ENCODE measurements at places on chromosomes 1 and 21.

GRCh38 chr1:87115317-87115890 lies 201.0 kb downstream of the HS2ST1 start:
- DNase-seq, result no peak

DNA sequence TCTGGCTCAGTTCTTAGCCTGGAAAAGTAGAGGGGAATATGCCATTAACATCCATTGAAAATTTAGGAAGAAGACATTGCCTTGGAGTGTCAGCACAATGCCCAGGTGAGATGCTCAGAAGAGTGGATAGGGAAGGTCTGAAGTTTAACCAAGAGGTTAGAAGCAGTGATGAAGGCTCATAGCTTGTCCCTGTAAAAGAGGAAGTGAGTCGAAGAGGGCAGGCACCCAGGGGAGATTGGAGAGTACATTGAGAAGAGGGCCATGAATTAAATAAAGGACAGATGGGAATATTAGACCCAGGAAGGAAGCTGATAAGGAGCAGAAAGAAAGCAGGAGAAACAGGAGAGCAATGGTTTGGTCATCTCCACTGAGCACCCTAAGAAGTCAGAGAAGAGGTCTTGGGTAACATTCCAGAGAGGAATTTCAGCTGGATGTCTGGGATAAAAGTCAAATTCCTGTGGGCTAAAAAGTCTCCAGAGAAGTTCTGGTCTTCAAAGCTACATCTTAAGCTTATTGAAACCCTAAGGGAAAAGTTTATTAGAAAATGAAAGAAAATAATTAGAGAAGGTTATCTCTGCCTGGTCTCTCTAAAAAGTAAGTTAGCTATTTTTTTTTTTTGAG lies 17.3 kb downstream of the C8B start:
- no peak for DNase-seq

DNA sequence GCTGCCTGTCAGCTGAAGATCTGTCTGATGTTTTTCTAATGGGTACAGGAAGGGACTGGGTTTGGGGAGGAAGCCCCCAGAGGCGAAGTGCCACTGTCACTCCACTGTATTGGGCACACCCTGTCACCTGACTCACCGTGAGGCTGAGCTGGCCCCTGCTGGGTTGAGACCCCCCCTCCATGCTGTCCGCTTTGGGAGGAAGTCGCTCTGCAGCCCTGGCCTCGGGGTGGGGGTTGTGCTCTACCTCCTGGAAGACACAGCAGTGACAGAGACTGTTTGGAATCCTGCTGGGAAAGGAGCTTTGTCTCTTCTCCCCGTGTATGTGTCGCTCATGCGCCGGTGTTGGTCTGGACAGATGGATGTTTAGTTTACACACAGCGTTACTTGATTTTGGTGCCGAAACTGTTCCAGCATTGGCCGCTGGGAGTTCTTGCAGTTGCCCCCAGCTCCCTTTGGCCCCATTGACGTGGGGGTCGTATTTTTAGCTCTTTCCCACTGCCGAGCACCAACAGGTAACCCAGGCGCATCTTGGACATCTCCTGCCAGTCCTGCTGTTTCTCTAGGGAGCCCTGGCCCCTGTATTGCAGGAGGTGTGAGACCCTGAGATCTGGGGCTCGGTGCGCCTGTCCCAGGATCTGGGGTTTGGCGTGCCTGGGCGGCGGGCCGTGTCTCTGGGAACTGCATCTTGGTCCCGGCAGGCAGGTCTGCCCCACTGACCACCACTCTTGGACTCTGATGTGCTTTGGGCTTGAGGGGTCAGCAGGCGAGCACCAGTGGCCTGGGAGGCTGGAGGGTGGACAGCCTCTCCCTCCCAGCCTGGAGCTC lies 30.3 kb downstream of the SLX9 start:
- no peak for DNase-seq

GRCh38 chr1:31739346-31739745 lies 24.8 kb downstream of the ADGRB2 start:
- DNase-seq, result no peak

DNA sequence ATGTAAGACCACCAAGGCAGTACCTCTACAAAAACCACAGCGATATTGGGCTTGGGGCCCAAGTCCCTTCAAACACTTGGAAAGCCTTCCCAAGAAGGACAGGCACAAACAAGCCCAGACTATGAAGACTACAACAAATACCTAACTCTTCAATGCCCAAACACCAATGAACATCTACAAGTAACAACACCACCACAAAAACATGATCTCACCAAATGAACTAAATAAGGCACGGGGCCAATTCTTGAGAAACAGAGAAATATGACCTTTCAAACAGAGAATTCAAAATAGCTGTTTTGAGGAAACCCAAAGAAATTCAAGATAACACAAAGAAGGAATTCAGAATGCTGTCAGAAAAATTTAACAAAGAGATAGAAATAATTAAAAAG lies 86.8 kb downstream of the COL24A1 start:
- no peak for DNase-seq

GRCh38 chr1:57017200-57017599 lies 51.4 kb upstream of the C8B start:
- no peak for DNase-seq

DNA sequence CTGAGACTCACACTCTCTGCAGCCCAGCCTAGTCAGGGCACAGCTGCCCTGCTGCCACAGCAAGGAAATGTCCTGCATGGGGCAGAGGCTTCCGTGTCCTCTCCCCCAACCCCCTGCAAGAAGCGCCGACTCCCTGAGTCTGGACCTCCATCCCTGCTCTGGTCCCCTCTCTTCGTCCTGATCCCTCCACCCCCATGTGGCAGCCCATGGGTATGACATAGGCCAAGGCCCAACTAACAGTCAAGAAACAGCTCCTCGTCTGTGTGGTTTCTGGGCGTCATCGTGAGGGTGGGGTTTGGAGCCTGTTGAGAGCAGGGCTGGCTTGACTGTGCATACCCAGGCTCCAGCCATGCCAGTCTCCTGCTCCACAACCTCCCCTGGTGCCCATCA lies 19.5 kb downstream of the FAAH start:
- no peak for DNase-seq

- no peak for DNase-seq
Observed at GRCh38 chr1:171177261-171177660, 7.8 kb upstream of the FMO2 start.

DNA sequence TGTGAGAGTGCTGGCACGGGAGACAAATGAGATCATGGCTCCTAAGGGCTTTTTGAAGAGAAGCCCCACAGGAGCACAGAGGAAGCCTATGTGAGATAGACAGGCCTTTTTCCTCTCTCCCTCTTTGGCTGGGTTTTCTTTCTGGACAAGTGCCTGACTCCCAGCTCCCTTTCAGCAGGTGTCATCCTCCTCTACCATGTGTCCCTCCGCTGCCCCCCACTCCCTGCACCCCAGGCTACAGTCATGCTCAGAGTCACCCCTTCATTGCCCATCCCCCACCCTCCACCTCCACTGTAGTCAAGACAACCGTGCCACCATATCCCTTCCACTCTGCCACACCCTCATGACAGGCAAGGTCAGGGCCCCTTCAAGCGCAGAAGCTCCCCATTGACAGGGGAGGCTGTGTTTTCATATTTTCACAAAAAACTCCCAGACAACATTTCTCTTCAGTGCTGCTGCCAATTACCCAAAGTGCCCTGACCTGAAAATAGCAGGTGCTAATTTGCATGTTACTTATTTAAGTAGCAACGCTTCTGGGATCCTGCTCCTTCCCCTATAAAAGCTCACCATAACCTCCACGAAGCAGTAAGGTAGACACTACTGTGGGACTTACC lies 92.1 kb upstream of the IPO9 start:
- DNase-seq, result no peak

DNA sequence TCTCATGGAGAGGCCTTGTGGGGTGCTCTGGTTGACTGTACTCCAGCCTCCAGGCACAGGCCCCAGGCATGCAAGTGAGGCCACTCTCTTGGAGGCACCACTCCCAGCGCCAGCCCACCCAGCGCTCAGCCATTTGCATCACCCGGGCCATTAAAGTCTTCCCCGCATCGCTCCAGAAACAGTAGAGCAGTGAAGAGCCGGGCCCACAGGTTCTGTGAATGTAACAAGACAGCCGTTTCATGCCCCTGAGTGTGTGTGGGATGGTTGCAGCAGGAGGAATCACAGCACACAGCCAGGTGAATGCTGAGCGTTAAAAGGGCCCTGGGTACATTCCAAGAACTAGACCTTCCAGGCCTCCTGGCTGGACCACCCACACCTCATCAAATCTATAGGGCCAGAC lies 19.0 kb upstream of the CD2 start:
- DNase-seq, result no peak

All from posterior cingulate gyrus (tissue), 11 donors.